ENCODE measurements at places on chromosomes 5 and 9.
A peak's percentile ranks its signal among the peaks of the same experiment; 100 is the strongest.

DNA sequence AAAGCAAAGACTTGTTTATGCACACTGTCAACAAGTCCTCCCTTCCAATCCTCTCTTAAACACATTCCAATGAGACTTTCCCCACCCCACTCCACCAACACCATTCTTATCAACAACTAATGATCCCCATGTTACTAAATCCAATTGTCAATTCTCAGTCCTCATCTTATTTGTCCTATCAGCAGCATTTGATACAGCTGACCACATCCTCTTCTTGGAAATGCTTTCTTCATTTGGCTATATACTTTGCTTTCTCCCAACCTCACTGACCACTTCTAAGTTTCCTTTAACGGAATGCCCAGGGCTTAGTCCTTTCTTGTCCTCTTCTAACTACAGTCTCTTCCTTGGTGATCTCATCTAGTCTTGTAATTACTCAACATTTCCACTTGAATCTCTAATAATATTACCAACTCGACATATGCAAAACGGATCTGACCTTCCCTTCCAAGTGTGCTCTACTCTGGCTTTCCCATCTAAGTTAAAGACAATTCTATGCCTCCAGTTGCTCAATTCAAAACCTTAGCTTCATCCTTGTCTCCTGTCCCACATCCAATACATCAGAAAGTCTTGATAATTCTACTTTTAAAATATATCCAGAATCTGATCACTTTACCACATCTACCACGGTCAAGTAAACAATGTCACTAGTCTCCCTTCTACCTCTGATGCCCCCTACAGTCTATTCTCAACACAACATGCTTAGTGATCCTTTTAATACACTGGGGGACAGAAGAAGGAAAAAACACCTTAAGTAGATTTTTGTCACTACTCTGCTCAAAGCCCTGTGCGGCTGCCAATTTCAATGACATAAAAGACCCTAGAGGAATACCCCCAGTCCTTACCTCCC is 25.5 kb downstream of the AGTPBP1 start:
- DNase-seq: no peak
- no peak overlapping the region for H3K4me3 ChIP-seq
- H3K27ac ChIP-seq: no peak overlapping the region

DNA sequence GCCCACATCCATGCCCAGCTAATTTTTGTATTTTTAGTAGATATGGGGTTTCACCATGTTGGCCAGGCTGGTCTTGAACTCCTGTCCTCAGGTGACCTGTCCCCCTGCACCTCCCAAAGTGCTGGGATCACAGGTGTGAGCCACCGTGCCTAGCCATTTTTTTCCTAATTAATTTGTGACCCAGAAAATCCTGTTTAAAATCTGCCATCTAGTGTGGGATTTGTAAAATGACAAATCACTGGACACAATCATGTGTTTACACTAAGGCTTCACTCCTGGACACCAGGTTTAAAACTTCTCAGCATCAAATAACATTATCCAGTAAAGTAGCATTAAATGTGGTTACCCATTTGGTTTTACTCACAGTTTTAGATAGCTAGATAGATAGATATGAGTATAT is 18.6 kb upstream of the KDM4C start:
- H3K36me3 ChIP-seq: no peaks in the 10 kb centered on the region
- no peak for DNase-seq
- H3K27me3 ChIP-seq: no peaks in the 10 kb centered on the region
- H3K4me1 ChIP-seq: no peaks in the 10 kb centered on the region

GRCh38 chr5:125987677-125988255 is 435.4 kb upstream of the GRAMD2B start:
- H3K36me3 ChIP-seq: no peaks in the 10 kb centered on the region
- H3K4me1 ChIP-seq: no peaks in the 10 kb centered on the region
- no peak overlapping the region for H3K27ac ChIP-seq
- no peak overlapping the region for H3K4me3 ChIP-seq
- DNase-seq: no peak
- no peaks in the 10 kb centered on the region for H3K27me3 ChIP-seq

- H3K27me3 ChIP-seq: no peaks in the 10 kb centered on the region
- peak overlapping the region; percentile 55 for H3K27ac ChIP-seq
- peaks cover 32% of the 10 kb centered on the region for H3K4me1 ChIP-seq
- no peak overlapping the region for H3K4me3 ChIP-seq
- DNase-seq: peak; percentile 76
- H3K36me3 ChIP-seq: no peaks in the 10 kb centered on the region
Observed at GRCh38 chr9:114804505-114804904, 1.3 kb downstream of the TNFSF15 start.

- H3K27ac ChIP-seq: no peak overlapping the region
- H3K4me3 ChIP-seq: peak overlapping the region; percentile 79
- DNase-seq: no peak
Observed at GRCh38 chr5:77492653-77493000, 511 bp upstream of the WDR41 start.

Measured in SJCRH30 (cell line).